ENCODE measurements at places on chromosomes 3 and 15.

DNA sequence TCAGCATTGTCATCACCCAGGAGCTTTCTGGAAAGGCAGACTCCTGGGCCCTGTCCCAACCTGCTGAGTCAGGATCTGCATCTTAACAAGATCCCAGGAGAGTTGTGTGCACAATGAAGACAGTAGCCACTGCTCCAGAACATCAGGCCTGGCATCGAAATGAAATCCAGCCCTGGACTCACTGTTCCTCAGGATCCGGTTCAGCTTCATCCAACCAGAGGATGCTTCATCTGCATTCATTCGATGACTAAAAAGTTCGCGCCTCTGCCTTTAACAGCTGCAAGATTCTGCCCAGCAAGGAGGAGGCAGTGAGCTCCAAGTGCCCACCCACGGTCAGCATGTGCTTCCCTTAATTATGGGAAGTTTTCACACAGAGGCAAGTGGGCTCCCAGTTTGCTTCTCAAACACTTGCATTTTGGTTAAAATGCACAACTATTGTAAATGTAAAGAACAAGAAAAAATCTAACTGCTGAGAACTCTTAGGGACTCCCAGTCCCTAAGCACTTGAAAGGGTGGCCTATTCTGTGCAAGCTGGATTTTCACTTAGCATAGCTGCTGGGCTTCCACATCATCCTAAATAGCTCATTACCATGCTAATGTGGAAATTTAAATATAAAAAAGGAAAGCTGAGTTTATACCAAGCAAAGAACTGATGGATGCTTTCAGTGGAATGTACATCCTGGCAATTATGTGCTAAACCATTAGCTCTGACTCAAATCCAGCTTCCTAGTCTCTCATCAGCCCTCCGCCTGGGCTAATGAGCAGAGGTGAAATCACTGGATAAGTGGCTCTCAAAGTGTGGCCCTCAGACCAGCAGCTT, 25.5 kb upstream of the ESYT3 start:
- DNase-seq = no peak

DNA sequence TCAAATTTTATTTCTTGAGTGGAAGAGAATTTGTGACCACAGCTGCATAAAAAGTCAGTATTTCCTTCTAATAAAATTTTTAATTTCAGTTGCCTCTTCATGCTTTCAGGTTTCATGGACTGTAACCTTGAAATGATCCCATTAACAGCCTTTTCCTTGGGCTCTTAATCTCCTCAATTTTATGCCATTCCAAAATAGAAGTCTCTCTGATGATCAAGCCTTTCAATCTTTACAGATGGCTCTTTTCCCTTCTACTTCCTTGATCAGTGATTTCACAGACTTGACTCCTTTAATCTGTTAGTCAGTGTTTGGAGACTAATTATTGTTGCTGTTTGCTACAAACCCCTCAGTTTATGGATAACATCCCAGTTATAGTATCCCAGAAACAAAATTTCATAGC, 11.9 kb downstream of the TSC22D2 start:
- no peak for DNase-seq

- no peak for DNase-seq
These were observed 204.7 kb upstream of the MCTP2 start for GRCh38 chr15:94026458-94027304.

DNA sequence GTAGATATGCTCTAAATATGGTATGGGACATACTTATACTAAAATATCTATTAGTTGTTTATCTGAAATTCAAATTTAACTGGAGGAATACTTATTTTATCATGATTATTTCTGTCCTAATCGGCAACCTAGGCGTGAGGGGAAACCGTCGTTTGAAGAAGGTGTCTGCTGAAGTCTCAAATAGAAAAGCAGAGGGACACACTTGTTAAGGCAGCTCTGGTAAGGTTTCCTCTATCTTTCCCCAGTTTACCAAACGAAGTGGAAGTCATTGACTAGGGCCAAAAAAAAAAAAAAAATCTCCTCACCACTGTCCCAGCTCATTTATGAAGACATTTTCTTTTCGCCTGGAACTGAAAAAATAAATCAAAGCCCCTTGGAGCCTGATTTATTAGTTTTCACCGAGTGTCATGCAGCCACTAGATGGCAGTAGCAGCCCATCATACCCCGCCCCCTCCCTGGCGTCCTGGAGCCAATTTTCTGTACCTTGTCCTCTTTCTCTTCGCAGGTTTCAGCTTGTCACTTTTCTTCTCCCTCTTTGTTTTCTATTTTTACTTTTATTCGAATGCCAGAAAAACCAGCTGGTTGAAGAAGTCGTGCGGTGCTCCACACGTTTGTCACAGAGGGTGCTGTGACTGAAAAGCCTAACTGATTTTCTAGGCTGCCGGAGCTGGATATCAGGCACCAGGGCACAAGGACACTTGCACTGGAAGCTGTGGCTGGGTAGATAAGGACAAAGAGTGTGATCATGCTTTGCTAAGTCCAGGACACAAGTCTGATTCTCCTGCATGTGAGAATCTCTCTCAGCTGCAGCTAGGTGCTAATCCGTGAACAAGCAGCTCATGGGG, 238.7 kb downstream of the ZPLD1 start:
- DNase-seq = peak; percentile 56

- no peak for DNase-seq
These were observed 315.6 kb upstream of the IL12A start for GRCh38 chr3:159672728-159673688.
